ENCODE measurements at places on chromosomes 16 and 17. TPM values are rescaled to one million over a fixed set of nuclear protein-coding genes. Genes with fewer than 3 reads are reported as not detected.

The GPR179 gene
- total RNA-seq, result 0.57 TPM

DNA sequence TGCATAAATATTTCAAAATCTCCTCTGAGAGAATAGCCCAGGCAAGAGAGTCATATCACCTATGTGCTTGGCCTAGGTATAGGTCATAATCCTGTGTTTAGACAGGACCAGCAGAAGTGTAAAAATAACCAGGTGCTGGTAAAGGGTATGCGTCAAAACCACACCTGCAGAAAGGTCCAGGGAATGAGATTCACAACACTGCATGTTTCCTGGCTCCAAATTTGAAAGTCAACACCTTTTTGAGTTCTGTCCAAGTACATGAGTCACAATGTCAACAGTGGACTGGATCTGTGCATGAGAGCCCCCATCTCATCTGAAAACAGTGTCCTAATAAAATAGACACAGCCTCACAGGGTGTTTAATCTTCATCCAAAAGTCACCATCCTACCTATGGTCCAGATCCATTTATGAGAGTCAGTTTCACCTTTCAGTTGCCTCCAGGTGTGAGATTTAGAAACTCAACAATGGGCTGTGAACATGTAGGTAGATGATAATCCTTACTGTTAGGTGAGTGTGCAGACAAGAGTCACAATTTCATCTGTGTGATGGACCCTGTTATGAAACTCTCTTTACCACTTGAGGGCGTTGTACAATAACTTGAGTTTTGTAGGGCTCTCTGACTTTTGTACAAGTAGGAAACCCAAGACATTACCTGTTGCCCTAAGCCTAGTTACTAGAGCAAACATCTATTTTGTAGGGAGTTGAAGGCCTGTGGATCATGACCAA is 2100.7 kb downstream of the TP53TG3F start:
- DNase-seq, result no peak
- no peaks in the 10 kb centered on the region for H3K27me3 ChIP-seq
- no peaks in the 10 kb centered on the region for H3K4me1 ChIP-seq

The SHISA6 gene
- total RNA-seq, result not detected

DNA sequence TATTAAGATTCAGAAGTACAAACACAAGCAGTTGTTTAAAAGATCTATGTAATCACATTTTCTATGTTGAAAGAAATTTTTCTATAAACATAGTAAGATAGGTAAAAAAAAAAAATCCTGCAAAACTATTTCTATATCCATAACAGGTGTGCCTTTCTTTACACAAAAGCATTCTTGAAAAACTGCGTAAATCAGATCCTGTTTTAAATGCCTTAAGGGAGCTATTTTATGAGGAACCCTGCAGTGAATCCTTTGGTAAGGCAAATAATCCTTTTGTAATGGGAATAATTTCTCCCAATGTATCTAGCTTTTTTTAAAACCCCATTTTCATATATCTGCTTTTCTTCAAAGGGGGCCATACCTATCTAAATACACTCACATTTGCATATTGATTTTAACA is 157.3 kb downstream of the AATF start:
- no peak overlapping the region for H3K27ac ChIP-seq
- no peaks in the 10 kb centered on the region for H3K27me3 ChIP-seq
- DNase-seq, result no peak
- H3K36me3 ChIP-seq, result peaks cover 24% of the 10 kb centered on the region
- H3K4me1 ChIP-seq, result no peaks in the 10 kb centered on the region

The ZFPM1 gene
- 20.0 TPM for total RNA-seq

DNA sequence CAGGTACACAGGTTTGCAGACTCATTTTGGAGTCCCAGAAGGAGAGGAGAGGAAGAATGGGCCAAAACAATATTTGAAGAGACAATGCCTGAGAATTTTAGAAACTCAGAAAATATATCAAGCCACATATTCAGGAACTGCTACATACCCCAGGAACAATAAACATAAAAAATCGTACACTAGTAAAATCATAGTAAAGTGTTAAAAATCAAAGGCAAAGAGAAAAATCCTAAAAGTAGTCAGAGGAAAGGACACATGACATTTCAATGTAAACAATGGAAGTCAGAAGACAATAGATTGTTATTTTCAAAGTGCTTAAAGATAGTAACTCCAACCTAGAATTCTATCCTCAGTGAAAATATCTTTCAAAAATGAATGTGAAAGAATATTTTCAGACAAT is 28.5 kb upstream of the NACA2 start:
- H3K4me3 ChIP-seq, result no peak overlapping the region
- H3K27me3 ChIP-seq, result no peaks in the 10 kb centered on the region
- no peaks in the 10 kb centered on the region for H3K4me1 ChIP-seq
- no peak for DNase-seq
- no peaks in the 10 kb centered on the region for H3K36me3 ChIP-seq

The CD300H gene
- not detected for total RNA-seq
